ENCODE measurements at places on chromosomes 1 and 21.

DNA sequence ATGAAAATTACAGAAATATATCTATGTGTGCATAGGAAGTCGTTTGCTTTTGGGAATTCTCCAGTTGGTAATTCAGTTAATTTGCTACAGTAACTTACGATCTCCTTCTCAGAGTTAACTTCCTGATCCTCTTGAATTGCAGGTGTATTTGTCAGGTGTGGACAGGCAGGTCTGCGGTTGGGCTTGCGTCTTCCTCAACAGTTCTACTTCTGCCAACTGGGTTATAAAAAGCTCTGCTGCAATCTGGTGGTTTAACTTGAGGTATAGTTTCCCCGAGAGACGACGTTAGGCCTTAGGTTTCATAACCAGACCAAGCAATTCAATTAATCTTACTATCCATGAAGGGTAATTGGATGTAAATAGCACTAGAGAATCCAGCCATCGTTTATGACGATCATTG lies 88.2 kb downstream of the GABPA start:
- DNase-seq, result no peak

DNA sequence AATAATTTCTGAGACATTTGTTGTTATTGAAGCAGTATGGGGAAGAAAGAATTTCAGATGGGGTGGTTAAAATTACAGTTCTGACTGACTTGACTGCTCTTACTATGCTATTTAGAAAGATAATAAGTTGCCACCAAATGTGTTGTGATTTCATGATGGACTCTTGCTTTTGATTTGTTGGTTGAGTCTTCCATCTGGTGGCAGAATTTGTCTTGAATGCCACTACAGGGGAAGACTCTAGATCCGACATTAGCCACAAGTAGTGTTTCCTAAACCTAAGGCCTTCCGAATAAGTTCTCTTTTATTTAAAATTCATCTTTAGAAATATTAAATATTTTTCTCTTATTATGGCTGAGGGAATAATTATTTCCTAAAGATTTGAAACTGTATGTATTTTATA lies 190.9 kb upstream of the ADGRL4 start:
- no peak for DNase-seq

- DNase-seq, result no peak
Measured at GRCh38 chr21:33815143-33815707, 100.4 kb downstream of the ATP5PO start.

DNA sequence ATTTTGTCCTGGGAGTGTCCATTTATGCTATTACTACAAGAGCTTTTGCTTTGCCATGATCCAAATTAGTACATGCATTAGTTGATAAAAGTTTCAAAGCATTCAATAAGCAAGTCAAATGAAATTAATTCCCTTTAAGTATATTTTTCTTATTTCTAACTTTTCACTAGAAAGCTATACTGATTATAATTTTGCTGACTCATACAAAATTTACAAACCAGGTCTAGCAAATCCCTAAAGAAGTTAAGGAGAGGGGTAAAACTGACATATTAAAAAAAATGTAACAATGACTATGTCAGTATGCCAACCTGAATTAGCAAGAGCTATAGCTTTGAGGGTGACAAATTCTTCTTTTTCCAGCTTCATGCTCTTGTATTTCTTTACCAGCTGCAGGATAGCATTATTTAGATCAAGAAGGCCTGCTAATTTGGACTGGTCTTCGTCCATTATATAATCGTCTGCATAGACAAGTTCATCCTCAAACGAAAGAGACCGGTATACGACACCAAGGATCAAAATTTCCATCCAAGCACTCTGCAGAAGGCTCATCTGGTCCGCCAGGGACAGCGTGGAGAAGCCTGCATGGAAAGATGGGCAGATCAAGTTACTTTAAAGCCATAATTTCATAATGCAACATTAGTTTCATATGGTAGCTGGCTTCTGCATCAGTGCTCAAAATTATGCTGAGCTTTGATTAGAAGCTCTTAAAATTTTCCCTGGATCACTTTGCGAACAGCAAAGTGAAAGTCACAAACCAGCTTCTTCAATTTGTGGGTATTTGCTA lies 95.8 kb upstream of the USH2A start:
- DNase-seq, result no peak

DNA sequence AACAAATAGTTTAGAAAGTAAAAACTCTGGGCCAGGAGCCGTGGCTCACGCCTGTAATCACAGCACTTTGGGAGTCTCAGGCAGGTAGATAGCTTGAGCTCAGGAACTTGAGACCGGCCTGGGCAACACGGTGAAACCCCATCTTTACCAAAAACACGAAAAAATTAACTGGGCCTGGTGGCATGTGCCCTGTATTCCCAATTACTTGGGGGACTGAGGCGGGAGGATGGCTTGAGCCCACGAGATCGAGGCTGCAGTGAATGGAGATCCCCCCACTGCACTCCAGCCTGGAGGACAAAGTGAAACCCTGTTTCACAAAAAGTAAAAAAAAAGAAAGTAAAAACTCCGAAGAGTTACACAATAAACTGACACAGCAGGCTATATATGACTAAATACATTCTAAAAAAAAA lies 10.6 kb downstream of the CEP170 start:
- DNase-seq, result no peak

GRCh38 chr1:163442895-163443294 lies 121.1 kb downstream of the NUF2 start:
- DNase-seq, result no peak

DNA sequence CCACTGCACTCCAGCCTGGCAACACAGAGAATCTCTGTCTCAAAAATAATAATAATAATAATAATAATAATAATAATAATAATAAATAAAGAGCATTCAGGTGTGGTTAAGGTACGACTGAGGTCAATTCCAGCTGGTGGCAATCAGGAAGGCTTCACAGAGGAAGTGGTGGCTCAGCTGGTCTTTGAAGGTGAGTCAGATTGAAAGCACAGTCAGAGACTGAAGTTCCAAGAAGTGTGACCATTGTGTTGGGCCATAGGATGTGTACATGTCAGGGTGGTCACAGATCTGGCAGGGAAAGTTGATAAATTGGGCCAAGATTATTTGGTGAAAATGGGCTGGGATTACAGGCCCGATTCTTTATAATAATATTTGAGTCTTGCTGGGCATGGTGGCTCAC lies 31.0 kb upstream of the MED18 start:
- no peak for DNase-seq

- no peak for DNase-seq
Measured at GRCh38 chr1:4594286-4594991, 60.0 kb upstream of the AJAP1 start.

DNA sequence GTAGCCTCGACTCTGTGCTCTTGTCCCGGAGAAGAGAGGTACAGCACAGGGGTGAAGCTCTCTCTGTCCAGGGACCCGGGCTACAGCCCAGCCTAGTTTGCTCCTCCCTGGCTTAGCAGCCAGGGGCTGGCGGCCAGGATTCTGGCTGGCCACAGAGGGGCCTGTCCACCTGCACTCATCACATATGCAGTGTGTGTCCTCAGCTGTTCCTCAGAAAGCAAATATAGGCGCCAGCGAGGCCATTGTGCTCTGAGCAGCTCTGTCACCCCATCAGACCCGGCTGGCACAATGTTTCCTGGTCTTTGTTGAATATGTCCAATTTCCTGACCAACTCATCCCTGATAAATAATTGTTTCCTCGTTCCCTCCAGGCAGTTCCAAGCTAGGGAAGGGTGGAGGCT lies 28.5 kb downstream of the KCND3 start:
- no peak for DNase-seq

GRCh38 chr21:33651965-33652680 lies 9.8 kb downstream of the ITSN1 start:
- no peak for DNase-seq

DNA sequence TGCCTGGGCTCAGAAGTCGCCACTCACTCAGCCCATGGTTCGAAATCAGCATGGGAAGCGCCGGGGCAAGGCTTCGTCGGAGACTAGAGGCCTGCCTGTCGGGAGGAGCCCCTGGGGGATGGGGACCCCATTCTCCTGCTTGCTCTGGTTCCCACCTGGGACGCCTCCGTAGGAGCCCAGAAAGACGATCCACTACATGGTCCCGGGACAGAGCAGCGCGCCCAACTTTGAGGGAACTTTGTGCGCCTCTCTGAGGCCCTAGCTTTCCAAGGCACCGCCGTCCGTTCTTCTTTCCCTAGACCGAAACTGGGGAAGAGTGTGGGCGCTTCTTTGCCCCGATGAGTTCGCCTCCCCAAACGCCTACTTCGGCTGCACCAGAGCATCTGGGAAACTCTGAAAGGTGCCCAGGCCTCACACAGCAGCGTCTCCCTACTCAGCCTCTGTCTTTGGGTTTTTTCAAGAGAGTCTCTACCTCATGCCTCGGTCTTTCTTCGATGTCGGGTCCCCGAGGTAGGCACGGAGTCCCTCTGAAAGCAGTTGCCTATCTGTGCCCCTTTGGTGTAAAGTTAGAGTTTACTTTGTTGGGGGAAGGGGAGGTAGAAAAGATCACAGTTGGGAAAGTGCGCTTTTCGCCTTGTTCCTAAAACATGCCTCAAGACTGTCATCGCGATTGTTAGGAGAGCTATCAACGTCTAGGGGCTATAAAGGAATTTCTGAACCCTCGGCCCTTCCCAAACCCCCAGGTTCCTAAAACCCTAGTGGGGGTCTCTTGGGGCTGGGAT lies 14.0 kb downstream of the NR5A2 start:
- no peak for DNase-seq
